NCI-H2029 (cell line): ENCODE measurements at places on chromosomes 2 and 18.

GRCh38 chr18:79026491-79026890 lies 42.7 kb upstream of the ATP9B start:
- no peak for DNase-seq

GRCh38 chr2:239283961-239284795 lies 116.6 kb downstream of the HDAC4 start:
- no peak for DNase-seq

DNA sequence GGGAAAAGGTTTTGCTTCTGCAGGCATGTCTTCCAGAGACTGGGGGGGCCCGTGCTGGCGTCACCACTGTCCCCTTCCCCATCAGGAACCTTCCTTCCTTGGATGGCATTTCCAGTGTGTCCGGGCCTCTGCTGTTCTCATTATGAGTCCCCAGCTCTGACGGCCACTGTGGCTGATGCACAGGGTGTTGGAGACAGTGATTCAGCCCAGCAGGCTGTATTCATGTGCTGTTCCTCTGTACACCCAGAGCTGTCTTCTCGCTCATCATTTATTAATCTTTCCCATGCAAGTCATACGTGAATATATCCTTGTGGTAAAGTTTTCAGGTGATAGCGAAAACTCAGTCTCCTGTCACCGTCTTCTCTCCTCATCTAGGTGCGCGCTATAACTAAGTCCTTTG lies 57.7 kb downstream of the ASAP2 start:
- DNase-seq: no peak

GRCh38 chr2:15973481-15974401 lies 33.4 kb downstream of the MYCN start:
- no peak for DNase-seq

GRCh38 chr2:214995409-214995808 lies 143.0 kb downstream of the ABCA12 start:
- no peak for DNase-seq

- no peak for DNase-seq
Measured at GRCh38 chr2:111653103-111653624, 230.8 kb downstream of the ANAPC1 start.

DNA sequence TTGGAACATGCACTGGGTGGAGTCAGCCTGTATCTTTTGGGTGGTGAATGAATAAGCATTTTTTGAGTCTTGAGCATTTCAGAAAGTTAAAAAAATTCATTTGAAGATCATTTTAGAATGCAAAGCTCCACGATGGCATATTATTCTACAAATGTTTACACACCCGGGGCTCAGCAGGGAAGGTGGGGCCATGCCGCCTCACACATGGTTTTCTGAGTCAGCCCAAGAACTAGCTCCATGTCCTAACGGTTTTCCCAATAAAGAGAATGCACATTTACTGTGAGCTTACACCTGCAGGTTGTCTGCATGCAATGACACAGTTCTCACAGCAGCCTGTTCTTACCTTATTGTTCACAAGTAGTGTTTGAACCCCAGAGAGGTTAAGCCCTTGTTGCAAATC lies 670.3 kb downstream of the GALR1 start:
- DNase-seq: no peak
